ENCODE measurements at places on chromosomes 7 and 10.

DNA sequence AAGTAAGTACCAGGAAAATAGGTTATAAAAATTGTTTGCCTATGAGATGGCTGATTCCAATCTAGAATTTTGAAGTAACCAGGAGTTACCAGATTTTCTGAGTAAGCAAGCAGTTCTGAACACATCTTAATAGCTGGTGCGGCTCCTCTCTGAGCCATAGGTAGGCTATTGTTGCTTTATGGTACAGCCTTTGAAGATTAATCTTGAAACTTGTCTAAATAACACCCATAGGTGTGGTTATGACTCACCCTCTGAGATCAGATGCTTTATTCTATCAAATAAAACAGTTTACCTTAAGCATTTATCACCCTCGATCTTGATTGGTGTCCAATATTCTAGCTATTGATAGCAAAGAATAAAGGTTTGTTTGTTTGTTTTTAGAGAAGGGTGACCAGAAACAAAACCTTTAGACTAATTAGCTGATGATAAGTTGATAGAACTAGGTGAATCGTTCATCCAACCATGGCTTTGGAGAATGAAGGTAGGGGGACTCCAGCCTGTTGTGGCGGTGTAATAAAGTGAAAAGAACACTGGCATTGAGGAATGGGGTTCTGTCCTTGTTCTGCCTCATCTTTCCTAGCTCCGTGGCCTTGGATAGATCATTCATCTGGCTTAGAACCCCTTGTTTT lies 72.2 kb downstream of the VTI1A start:
- H3K4me1 ChIP-seq, result no peaks in the 10 kb centered on the region
- H3K4me3 ChIP-seq, result no peak overlapping the region
- H3K36me3 ChIP-seq, result no peaks in the 10 kb centered on the region
- no peaks in the 10 kb centered on the region for H3K27me3 ChIP-seq

- H3K36me3 ChIP-seq, result no peaks in the 10 kb centered on the region
- H3K4me3 ChIP-seq, result no peak overlapping the region
- H3K27ac ChIP-seq, result no peak overlapping the region
- H3K4me1 ChIP-seq, result peaks cover 4% of the 10 kb centered on the region
- H3K27me3 ChIP-seq, result no peaks in the 10 kb centered on the region
Measured at GRCh38 chr7:158966780-158967390, 110.5 kb downstream of the DYNC2I1 start.

- H3K27me3 ChIP-seq, result no peaks in the 10 kb centered on the region
- H3K4me1 ChIP-seq, result no peaks in the 10 kb centered on the region
- peaks cover 43% of the 10 kb centered on the region for H3K36me3 ChIP-seq
- no peak for DNase-seq
- no peak overlapping the region for H3K27ac ChIP-seq
- H3K4me3 ChIP-seq, result no peak overlapping the region
Measured at GRCh38 chr7:42939457-42940240, 7.5 kb downstream of the MRPL32 start.

DNA sequence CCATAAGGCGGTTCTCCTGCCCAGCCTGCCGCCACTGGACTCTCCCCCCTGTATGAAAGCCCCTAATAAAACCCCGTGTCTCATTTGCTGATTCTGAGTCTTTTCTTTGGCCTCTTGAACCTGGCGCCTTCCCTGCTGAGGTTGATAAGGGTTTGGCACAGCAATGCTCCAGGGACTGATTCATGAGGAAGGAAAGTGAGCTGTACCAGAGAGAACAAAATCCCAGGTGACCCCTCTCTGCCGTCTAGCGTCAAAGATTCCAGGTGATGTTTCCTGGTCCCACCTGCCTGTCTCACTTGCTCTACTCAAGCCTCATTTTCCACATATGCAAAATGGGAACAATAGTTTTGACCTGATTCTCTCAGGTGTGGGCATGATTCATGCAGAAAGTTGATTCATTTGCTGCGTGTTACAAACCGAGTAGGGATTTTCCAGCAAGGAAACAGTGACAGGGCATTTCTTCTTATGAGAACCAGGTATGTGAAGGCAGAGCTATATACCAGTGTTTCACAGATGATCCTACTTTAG lies 730.6 kb upstream of the IGFBP3 start:
- no peak for DNase-seq
- no peak overlapping the region for H3K4me3 ChIP-seq
- no peaks in the 10 kb centered on the region for H3K4me1 ChIP-seq
- no peaks in the 10 kb centered on the region for H3K27me3 ChIP-seq

DNA sequence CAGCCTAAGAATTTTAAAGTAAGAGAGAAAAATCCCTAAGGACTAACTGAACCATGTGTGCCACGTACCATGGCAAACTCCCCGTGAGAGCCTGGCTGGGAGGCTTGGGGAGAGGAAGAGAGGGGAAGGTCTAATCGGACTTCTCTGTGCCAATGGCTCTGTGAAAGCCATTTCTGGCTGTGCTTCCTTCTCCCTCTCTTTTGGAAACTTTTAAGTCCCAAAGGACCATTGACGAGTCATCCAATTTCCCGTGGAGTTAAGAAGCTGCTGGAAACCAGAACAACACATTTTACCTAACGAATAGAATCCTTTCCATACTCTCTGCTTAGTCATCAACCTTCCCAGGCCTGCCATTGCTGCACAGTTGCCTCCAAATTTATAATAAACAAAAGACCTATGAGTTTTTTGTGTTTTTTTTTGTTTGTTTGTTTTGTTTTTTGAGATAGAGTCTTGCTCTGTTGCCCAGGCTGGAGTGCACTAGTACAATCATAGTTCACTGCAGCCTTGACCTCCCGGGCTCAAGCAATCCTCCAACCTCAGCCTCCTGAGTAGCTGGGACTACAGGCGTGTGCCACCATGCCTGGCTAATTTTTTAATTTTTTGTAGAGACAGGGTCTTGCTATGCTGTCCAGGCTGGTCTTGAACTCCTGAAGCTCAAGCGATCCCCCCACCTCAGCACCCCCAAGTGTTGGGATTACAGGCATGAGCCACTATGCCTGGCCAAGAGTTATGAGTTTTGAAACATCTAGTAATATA lies 13.2 kb downstream of the LAMB1 start:
- H3K4me3 ChIP-seq, result no peak overlapping the region
- peaks cover 3% of the 10 kb centered on the region for H3K27me3 ChIP-seq
- H3K4me1 ChIP-seq, result no peaks in the 10 kb centered on the region

DNA sequence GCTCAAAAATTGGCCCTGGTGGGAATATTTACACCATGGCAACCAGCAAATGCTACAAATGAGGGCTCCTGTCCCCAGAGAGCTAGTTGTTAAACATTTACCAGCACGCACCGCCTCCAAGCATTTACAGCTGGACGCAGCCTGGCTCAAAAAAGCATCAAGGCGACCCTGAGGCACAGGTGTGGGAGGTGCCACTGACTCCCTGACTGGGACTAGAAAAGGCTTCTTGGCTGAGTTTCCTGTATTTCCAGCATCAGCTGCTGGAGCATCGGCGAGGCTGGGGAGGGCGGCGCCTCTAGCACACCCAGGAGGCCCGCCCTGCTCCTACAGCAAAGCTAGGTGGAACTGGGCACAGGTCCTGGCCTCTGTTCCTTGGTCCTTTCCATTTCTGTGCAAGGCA lies 43.5 kb upstream of the ZRANB1 start:
- no peaks in the 10 kb centered on the region for H3K36me3 ChIP-seq
- peaks cover 16% of the 10 kb centered on the region for H3K27me3 ChIP-seq
- H3K4me3 ChIP-seq, result no peak overlapping the region
- no peaks in the 10 kb centered on the region for H3K4me1 ChIP-seq
- no peak for DNase-seq
- H3K27ac ChIP-seq, result no peak overlapping the region

- no peaks in the 10 kb centered on the region for H3K27me3 ChIP-seq
- no peaks in the 10 kb centered on the region for H3K4me1 ChIP-seq
- no peak overlapping the region for H3K4me3 ChIP-seq
- peaks cover 72% of the 10 kb centered on the region for H3K36me3 ChIP-seq
Measured at GRCh38 chr10:97256356-97256755, 36.1 kb downstream of the ARHGAP19 start.

- H3K36me3 ChIP-seq, result no peaks in the 10 kb centered on the region
- no peaks in the 10 kb centered on the region for H3K27me3 ChIP-seq
- DNase-seq, result no peak
- H3K27ac ChIP-seq, result no peak overlapping the region
- no peaks in the 10 kb centered on the region for H3K4me1 ChIP-seq
Measured at GRCh38 chr10:43225787-43226153, 41.1 kb downstream of the RASGEF1A start.

Measured in DND-41 (cell line).